Fibroblast of the aortic adventitia (primary cell): ENCODE measurements at places on chromosomes 4 and X. TPM values are rescaled to one million over a fixed set of nuclear protein-coding genes. Genes with fewer than 3 reads are reported as not detected.

SLITRK2 gene
- total RNA-seq: not detected in 2 replicates

NDNF gene
- total RNA-seq: 0.36 TPM in 1 of 2 replicates, not detected in the other

TTC29 gene
- total RNA-seq: 0.81 TPM in 1 of 2 replicates, not detected in the other

CTAG1B gene
- not detected in 2 replicates for total RNA-seq

HOPX gene
- 0.36 TPM in 1 of 2 replicates, not detected in the other for total RNA-seq

PARM1 gene
- 0.63 and 1.5 TPM in 2 replicates for total RNA-seq

DRD5 gene
- total RNA-seq: not detected in 2 replicates

TRIM61 gene
- 1.1 and 2.5 TPM in 2 replicates for total RNA-seq

ADH1A gene
- 0.27 TPM in 1 of 2 replicates, not detected in the other for total RNA-seq

ARSD gene
- 6.5 and 12.0 TPM in 2 replicates for total RNA-seq

MAPK10 gene
- total RNA-seq: 48.2 and 69.6 TPM in 2 replicates

PHKA1 gene
- 3.5 and 4.7 TPM in 2 replicates for total RNA-seq

SPINK2 gene
- total RNA-seq: not detected in 2 replicates

PRSS12 gene
- 4.7 and 27.1 TPM in 2 replicates for total RNA-seq

FMR1 gene
- 32.1 and 49.6 TPM in 2 replicates for total RNA-seq

VGLL1 gene
- not detected in 2 replicates for total RNA-seq

SNCA gene
- total RNA-seq: 2.3 TPM in 1 of 2 replicates, not detected in the other

CACNA1F gene
- total RNA-seq: not detected in 2 replicates

CNKSR2 gene
- 0.99 and 4.7 TPM in 2 replicates for total RNA-seq

CPLX1 gene
- total RNA-seq: not detected in 2 replicates

HELT gene
- total RNA-seq: not detected in 2 replicates

TRPC5OS gene
- not detected in 2 replicates for total RNA-seq

CSAG2 gene
- total RNA-seq: not detected in 2 replicates

DOK7 gene
- total RNA-seq: not detected in 2 replicates

RHOXF1 gene
- total RNA-seq: not detected in 2 replicates

NKX3-2 gene
- 0.18 and 1.9 TPM in 2 replicates for total RNA-seq

VSIG4 gene
- not detected in 2 replicates for total RNA-seq

SEL1L3 gene
- total RNA-seq: 13.7 and 83.5 TPM in 2 replicates

TEC gene
- total RNA-seq: 0.72 and 3.5 TPM in 2 replicates

AGTR2 gene
- total RNA-seq: not detected in 2 replicates

RHOH gene
- total RNA-seq: not detected in 2 replicates

MAGEA4 gene
- not detected in 2 replicates for total RNA-seq
